Stimulated activated CD8-positive, alpha-beta memory T cell treated with anti-CD3 and anti-CD28 coated beads, Interleukin-4, amount 100 ng/mL, for 4 hours (primary cell): ENCODE measurements at places on chromosomes 3 and 15.

- no peak for DNase-seq
Observed at GRCh38 chr3:152261329-152261728, 7.4 kb upstream of the MBNL1 start.

- no peak for DNase-seq
Observed at GRCh38 chr3:162602619-162603018, 1106.0 kb downstream of the OTOL1 start.

- no peak for DNase-seq
Observed at GRCh38 chr3:49495023-49495422, 25.0 kb downstream of the DAG1 start.

GRCh38 chr3:53153980-53154379 is 7.0 kb upstream of the PRKCD start:
- no peak for DNase-seq

DNA sequence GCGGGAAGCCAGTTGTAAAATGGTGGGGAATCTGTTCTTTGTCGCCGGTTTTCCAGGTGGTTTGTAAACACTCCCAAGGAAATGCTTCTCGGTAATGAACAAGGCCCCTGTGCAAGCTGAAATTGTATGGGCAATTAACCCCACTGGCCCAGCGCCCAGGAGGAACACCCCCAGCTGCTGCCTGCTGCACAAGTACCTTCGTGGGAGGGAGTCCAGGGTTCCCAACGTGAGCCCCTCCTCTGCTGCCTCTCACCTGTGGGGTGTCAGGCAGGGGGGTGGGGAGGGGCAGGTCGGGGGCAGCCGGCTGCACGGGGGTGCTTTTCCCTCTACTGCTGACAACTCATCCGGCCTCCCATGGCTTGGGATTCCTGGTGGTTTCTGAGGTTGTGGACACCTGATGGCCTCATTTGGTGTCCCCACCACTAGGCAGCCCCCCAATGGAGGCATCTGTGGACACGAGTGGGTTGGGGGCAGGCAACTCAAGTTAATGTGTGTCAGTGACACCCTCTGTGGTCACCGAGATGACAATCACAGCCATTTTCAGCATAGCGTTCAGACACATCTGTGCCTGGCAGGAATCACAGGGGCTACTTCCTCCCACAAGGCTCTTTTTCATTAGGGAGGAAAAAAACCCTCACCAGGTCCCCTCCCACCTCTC is 35.6 kb upstream of the PRR23E start:
- DNase-seq = no peak

DNA sequence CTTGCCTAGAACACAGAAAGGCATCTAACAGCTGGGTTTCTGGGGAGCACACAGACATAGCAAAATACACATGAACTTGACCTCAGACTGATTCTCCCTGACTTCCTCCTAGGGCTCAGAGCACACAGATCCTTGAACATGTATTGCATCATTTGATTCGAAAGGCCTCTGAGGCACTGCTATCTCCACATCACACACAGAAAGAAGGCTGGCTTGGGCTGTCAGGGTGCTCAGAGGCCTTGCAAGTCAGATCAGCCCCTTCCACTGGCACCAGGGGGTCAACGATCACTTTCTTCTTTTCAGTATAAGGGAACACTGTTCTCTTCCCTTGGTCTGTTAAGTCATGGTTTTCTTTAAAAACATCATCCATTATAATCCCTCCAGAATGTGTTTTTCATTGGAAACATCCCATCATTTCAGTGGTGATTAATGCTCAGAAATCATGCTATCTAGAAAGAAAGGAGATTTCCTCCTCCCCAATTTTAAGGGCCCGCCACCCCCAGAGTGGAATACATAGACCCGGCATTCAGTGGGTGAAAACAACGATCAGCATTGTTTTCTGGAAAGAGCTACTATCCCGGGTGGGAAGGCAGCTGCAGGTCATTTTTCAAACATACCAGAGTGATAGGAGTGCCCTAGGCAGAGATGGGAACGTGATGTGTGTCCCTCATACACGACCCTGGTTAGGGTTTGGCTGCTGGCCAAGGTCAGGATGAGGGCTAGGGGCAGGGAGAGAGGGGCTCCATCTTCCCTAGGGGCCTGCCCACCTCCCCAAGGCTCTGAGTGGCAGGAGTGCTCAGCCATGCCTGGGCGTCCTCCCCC is 253.3 kb upstream of the LYSMD4 start:
- DNase-seq = no peak

- DNase-seq = peak; percentile 84
Observed at GRCh38 chr3:15269091-15269989, 63.0 kb downstream of the SH3BP5 start.

DNA sequence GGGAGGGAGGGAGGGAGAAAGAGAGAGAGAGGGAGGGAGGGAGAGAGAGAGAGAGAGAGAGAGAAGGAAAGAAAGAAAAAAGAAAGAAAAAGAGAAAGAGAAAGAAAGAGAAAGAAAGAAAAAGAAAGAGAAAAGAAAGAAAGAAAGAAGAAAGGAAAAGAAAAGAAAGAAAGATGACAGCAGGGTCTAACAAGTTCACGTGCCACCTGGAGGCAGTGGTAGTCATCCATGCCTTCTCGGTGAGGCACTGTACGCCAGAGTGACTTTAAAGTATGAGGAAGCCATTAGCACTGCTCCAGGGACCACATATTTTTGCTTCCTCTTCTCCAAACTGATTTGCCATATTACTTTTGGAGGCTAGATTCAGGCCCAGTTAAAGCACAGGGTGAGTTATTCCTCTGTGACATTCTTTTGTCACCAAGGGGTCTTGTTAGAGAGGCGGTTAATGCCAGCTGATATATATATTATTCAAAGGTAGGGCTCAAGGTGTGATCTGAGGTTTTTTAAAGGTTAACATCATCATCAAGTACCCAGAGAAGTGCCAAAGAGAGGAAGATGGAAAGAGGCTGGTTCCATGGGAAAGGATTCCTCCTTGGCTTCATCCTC is at the start of gene HTR3D:
Gene HTR3D (plus strand): TSS at position 556 of the 606 bp plus-strand sequence. CDS start 0 bp downstream, at position 556.
- no peak for DNase-seq

GRCh38 chr3:67489816-67490215 is 164.6 kb downstream of the SUCLG2 start:
- DNase-seq = no peak

GRCh38 chr3:24678021-24678420 is 183.4 kb upstream of the THRB start:
- no peak for DNase-seq

GRCh38 chr15:78564743-78565096 is 600 bp upstream of the CHRNA5 start:
- DNase-seq = no peak

- DNase-seq = no peak
Observed at GRCh38 chr3:107414325-107414964, 37.2 kb downstream of the CCDC54 start.

- DNase-seq = peak; percentile 28
Observed at GRCh38 chr3:197555281-197556261, at the start of gene BDH1. Gene BDH1 (minus strand): TSS chr3:197555968. CDS start chr3:197546443, 9,525 bp downstream.

DNA sequence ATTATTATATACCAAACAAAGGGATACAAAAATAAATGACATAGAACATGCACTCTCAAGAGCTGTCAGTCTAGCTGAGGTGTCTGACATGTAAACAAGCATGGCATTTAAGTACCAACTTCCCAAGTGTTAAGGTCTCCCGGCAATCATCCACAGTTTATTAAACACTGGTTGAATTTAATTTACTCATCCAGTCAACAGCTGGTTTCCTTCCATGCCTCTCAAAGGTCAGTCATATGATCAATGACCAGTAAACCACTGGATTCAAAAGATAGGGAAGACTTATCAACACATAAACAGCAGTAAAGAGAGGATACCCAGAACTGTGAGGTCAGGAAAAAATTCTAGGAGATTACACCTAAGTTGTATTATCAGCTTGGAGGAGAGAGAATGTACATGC is 80.4 kb downstream of the ADAM10 start:
- no peak for DNase-seq

- no peak for DNase-seq
Observed at GRCh38 chr3:67737906-67738865, 83.8 kb upstream of the SUCLG2 start.

GRCh38 chr15:43243020-43243645 is 22.3 kb upstream of the EPB42 start:
- DNase-seq = no peak

DNA sequence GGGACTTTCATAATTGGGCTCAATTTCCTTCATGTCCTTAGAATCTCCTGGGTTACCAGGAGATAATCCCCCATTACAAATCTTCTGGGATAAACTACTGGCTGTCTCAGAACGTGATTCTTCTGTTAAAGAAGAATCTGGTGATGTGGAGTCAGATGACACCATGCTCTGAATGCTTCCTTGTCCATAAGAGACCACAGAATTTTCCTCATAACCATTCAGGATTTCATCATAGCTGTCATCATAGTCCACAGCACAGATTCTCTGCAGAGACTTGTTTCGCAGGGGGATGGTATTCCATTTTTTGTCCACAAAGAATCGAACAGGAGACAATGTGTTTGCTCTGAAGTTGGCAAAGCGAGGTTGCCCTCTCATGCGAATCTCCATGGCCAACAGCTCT is 109.8 kb upstream of the TSPAN3 start:
- DNase-seq = no peak

GRCh38 chr15:101501703-101502373 is 12.3 kb upstream of the PCSK6 start:
- no peak for DNase-seq

GRCh38 chr3:124260206-124260915 is 268.4 kb upstream of the ROPN1 start:
- DNase-seq = no peak
